Activated naive CD4-positive, alpha-beta T cell (primary cell): ENCODE measurements at places on chromosomes 5 and 9.

GRCh38 chr9:36053971-36054370 lies 17.3 kb downstream of the RECK start:
- DNase-seq: no peak

DNA sequence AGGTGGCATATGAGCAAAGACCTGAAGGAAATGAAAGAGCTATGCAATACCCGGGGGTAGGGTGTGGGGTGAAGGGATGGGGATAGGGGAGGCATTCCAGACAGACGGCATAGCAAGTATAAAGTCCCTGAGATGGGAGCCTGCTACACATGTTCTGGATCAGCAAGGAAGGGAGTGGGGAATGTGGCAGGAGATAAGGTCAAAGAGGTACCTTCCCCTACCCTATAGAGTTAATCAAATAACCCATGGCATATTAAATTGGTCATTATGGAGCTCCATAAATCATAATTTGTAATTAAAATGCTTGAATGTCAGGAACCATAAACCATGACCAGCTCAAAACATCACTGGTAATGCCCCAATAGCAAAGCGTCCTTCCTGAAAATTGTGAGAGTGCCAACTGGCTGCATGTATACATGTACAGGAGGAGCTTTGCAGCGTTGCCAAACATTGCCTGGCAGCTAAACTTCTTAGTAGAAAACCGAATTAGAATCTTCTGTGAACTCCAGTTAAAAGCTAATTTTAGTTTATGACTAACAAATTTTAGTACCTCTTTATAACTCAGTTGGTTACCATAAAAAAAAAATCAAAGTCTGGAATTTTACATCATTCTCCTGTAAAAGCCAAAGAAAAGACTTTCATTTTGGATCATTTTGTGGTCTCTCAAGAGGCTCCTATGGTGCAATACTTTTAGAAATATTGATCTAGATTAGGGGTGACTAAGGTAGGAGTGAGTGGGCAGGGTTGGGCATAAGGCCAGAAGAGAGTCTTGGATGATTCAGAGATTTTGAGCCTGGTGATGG lies 4.7 kb downstream of the DNAI1 start:
- no peak for DNase-seq

DNA sequence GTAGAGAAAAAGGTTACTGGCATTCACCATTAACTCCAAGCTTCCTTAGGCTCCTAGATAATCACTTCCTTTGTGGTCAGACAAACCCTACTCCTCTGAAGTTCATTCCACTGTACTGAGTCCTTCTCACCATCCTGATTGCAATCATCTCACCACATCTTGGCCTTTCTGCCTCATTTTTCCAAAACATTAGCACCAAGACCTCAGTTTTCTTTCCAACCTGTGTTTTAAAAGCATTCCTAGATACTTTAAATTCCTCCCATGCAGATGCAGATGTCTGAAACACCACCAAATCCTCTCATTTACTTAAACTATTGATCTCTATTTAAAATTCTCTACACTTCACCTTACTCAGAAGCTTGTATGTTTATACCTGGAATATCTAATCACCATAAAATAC lies 961.3 kb upstream of the CTNND2 start:
- DNase-seq: no peak

DNA sequence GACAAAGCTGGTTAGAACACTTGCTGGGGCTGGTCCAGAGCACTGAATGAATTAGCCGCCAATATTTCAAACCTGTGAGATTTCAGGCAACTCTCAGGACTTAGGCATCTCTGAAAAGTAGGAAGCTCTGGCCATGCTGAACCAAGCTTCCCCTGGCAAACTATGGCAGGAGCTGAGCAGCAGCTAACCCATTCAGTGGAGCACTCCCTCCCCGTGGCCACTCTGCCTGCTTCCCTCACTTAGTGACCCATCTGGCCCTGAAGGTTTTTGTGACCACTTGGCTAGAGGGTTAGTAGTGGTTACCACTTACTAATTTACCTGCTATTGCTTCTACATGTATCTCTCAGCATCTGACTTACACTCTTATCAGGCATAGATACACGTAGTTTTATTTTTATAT lies 25.5 kb downstream of the FOXI1 start:
- no peak for DNase-seq

DNA sequence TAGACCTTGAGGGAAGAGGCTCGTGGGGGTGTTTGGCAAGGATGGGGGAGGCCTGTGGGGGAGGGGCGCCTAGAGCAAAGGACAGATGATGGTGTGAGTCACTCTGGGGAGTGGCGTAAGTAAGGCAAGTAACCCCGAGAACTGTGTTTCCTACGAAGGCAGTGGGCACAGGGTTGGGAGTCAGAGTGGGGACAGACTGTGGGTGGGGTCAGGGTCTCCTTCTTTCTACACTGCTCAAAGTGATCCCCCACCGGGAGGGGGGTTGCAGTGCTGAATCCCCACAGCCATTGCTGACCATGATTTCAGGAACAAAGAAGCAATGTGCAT lies 136.8 kb downstream of the TENT4A start:
- no peak for DNase-seq

DNA sequence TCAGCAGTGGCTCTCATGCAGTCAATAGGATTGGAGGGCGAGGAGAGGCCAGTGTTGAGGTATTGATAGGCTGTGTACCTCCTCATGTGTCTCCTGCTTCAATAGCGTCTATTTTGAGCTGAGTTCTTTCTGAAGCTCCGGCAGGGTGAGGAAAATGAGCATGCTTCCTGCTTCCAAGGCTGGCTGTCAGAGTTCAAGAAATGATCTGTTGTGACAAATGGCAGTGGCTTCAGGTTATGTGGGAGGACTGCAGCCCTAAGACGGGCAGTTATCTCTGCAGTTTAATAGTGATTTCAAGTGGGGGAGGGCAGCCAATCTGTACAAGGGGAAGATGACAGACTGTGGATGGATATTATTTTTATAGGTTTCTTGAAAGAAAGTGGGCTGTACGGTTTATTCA lies 54.0 kb upstream of the CXCL14 start:
- no peak for DNase-seq

DNA sequence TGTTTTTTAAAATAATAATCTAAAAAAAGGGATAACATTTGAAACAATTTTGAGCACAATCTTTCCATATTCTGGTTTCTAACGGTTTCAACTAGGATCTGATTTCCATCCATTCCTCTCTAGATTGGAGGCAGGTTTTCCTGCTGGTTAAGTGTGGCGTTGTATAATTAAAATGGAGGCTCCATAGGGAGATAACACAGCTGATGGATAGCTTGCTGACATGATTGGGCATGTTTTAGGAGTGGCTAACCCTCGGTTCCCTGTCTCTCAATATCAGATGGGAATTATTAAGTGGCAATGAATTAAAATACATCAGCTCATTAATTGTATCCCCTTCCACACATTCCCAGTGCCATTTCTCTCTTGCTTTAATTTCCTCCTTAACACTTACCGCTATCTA lies 209.0 kb downstream of the ALDH1A1 start:
- no peak for DNase-seq

DNA sequence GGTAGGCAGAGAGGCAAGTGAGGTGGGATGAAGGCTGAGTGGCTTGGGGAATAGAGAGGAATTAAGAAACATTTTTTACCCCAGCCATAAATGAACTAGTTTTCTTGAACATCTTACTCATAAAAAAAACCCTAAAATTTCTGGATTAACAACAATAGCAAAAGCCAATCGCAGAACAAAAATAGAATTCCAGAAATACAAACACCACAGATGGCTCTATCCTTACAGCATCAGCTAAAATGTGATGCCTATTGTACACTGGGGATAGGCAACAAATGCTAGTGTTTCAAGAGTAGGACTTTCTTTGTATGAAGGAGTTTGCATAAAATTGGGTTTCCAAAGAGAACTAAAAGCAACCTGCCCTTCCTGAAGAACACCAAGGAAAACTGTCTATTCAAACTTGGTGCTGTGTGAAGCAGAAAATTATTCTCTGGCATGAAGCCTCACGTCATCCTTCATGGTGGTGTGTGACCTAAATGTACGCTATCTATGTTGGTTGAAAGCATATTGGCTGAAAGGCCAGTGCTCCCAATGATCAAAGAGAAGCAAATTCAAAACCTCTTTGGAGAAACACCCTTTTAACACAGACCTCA lies 82.9 kb downstream of the JAKMIP2 start:
- DNase-seq: no peak

- DNase-seq: no peak
These were observed 2.3 kb upstream of the OTP start for GRCh38 chr5:77640589-77641396.

DNA sequence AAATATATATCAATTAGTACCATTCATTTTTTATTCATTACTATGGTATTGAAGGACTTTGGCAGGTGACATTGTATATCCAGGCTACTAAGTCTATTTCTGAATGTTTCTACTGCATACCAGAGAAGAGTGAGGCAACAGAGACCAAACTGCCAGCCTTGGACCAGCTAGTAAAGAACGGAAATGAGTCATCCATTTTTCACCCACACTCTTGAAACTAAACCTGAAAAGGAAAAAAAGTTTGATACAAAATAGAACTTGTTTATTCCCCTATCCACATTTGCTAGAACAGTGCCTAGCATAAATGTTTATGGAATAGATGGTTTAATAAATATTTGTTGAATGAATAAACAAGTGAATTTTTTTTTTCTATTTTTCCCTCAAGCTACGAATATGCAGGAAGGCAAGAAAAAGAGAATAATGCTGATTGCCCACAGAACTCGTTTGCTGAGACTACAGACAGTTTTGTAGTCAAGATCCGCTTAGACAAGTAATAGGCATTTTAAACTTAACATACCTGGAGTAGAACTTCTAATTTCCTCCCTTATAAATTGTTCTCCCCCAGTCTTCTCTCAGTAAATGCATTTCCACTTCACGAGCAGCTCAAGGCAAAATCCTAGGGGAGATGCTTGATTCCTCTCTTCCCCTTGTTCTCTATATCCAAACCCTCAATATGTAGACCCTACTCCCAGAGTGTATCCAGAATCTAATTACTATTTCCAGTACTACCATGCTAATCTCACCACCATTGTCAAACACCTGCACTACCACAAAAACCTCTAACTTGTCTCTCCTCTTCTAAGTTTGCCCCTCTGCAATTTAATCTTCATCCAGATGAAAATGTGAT lies 146.2 kb upstream of the RASA1 start:
- DNase-seq: peak; percentile 1

DNA sequence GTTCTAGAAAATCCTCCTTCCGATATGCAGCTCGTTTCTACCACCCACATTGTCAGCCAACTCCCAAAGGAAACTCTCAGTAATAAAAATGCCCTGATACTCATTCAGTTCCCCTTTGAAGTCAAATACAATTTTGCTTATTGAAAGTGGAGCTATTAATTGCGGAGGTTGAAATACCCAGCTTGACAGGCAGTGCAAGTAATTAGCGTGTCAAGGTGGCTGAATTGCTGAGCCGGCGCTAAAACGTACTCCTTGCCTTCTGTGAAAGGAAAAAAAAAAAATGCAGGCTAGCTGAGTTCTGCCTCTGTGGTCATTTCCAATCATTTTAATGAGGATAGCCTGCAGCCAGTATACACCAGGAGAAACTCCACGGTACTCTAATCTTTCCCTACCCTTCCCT lies 165.5 kb downstream of the RORB start:
- DNase-seq: no peak

DNA sequence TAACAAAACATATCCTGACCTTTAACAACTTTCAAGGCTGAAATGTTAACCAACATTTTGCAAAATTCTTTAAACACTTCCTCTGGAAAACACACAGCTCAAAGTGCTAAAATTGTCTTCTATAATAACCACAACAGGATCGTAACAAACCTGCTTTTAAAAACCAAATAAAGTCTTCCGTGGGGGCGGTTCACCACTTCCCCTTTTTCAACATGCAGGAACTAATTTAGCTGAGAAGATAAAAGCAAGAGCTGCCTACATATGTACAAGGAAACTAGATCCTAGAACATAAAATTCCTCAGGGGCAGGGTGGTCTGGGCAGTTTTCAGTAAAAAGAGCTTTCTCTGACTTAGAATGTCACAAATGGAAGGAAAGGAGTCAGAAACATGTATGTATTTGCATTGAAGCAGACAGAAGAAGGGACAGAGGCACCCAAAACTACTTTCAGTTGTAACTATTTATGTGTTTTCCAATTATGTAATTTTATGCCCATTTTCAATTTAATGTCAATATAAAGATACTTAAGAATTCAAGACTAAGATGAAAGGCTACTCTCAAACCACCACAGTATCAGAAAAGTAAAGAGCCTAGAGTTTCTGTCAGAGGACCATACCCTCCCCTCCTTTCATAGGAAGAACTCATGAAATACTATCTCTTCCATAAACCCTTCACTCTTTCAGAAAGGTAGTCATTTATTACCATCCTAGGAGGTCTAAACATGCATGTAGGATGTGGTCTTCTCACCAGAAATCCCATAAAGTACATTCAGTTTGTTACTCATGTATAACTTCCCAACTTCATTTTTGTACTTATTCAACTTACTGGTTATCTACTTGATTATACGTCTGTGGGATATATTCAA lies 185.9 kb upstream of the RASA1 start:
- no peak for DNase-seq

DNA sequence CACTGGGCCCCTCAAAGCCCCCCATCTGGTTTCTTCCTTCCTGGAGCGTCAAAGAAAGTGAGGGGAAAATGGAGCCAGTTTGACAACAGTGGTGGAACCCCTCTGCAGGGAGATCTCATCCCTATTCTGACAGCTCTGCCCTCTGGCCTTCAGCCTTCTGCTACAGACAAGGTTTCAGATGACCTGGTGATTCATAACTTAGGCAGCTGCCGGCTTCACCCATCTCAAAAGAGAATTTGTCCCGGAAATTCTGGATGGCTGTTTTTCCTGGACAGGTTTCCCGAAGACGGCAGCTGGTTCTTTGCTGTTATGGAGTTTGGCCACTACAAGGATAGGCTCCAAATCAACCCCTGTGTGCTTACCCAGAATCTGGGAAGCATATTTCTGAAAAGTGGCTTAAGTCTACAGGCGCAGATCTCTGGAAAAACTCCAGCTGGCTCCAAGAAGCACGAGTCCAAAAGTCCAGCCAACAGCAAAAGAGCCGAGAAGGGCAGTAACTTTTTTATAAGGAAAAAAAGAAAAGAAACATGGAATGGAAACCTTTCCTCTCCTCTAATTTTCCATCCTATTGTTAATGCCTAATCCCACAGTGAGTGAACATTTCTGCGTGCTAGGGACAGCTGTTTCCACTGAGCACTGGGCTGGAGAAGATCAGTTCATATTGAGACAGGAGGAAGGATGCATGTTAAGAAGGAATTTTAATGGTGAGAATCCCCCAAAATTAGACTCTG lies 54.5 kb downstream of the ZNF366 start:
- no peak for DNase-seq

- no peak for DNase-seq
These were observed 91.6 kb downstream of the ANKH start for GRCh38 chr5:14779975-14780374.

DNA sequence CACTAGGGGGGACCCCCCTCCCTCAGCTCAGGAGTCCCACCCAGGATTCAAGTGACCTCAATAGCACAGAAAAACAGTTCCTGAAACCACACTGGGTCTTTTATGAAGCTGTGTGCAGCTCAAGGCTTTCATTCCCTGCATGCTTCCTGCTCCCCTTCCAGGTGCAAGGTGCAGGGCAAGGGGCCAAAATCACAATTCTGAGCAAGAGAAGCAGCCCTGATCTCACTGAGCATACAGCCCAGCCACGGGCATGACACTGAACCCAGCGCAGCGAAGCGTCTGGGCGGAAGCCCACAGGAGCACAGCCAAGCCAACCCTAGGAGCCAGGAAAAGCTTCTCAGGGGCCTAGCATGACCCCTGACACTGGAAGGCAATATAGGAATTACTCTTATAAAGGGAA lies 62.9 kb downstream of the IRX2 start:
- no peak for DNase-seq
